ENCODE measurements at places on chromosomes 12 and 14.

DNA sequence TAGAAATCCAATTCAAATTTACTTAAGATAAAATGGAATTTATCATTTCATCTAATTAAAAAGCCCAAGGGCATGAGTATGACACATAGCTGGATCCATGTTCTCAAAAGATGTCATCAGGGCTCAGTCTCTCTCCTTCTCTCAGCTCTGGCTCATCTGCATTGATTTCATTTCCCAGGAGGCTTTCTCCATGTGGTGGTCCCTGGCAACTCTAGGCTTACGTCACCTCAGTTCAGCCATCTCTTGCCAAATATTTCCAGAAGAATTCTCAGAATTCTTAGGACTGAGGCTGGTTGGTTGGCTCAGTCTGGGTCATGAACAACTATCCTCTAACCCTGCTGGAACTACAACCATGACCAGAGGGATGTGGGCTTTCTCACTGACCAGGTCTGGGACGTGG lies 65.3 kb downstream of the FOS start:
- DNase-seq, result no peak

DNA sequence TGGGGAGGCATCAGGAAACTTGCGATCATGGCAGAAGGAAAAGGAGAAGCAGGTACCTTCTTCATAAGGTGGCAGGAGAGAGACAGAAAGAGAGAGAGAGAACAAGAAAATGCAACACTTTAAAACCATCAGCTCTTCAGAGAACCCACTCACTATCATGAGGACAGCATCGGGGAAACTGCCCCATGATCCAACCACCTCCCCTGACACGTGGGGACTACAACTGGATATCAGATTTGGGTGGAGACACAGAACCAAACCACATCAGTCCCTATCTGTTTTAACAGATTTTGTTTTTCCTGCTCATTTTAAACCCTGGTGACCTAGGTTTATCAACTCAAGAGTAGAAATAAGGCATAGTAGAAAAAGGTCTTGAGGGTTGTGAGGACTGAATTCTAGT lies 210.1 kb upstream of the PLXNC1 start:
- DNase-seq, result no peak

GRCh38 chr14:81940651-81941050 lies 407.0 kb upstream of the SEL1L start:
- no peak for DNase-seq

DNA sequence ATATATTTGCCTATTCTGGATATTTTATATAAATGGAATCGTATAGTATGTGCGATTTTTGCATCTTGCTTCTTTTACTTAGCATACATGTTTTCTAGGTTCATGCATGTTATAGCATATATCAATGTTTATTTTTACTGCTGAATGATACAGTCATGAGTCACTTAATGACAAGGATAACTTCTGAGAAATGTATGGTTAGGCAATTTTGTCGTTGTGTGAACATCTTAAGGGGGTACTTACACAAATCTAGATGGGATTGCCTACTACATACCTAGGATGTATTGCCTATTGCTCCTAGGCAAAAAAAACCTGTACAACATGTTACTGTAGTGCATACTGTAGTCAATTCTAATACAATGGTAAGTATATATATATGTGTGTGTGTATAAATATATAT lies 8.8 kb downstream of the USP15 start:
- DNase-seq, result no peak

DNA sequence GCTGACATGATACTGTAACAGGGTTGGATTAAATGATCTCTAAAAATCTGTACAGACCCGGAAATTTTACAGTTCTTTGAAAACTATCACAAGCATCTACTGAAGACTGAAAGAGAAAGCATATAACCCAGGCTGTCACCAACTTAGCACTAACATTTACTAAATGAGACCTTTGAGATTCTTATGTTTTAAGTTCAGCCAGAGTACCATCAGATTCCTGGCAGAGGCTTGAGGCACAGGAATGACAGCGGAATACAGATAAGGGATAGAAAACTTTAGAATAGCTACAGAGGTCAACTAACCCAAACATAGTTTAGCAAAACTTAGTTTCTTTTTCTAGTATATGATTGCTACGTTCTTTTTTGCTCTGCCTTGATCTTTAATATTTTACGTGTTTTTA lies 91.6 kb upstream of the FERMT2 start:
- peak; percentile 41 for DNase-seq

GRCh38 chr12:50411051-50411660 lies 10.5 kb downstream of the LARP4 start:
- DNase-seq, result no peak

DNA sequence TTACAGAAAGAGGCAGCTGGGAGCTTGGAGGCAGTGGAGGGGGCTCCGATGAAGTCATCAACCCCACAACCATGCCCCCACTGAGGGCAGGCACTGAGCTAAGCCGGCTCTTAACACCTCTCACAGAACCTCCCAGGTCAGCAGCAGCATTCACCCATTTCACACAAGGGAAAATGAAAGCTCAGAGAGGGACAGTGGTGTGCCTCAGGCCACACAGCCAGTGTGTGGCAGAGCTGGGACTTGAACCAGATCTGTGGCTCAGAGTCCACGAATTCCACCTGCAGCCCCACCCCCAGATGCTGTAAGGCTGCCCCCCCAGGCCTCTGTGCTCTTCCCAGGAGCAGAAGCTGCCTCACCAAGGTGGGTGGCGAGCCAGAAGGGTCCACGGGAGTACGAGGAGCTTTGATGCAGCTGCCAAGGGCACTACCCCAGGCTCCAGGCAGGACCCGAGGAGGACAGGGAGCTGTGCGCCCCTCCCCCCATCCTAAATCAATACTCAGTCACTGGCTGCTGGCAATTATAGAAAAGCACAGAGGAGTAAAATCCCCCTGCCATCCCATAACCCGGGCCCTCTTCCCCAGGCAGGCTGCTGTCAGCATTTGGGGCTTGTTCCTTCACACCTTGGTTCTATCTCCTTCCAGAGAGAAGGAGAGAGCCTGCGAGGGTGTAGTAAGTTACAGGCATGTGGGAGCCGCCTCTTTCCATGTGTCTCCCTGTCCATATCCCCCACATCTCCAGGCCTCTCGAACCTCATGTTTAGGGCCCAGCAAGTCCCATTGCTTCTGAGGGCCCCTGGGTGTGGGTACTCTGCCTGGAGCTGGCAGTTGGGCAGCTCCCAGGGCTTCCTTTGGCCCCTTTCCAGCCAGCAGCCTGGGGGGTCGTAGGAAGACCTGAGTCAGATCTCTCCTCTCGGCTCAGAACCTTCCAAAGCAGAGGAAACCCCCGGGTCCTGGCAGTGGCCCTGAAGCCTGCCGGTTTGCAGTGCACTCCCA lies 47.6 kb downstream of the FAM222A start:
- DNase-seq, result no peak

DNA sequence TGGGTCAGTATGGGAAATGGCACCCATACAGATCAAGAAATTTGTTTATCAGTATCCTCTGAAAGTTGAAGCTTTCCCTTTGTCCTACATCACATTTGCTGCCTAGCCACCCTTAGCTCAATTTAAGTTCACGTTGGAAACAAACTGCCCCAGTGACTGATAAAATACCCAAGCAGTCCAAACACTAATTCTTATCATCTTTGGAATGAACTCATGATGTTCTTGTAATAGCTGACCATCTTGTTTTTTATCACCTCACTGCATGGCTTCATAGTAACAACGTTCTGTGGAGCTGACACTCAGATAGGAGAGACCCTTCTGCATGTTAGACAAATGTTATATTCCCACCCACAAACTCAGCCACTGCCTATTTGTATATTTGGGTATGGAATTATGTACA lies 93.4 kb downstream of the GPR135 start:
- DNase-seq, result no peak

- no peak for DNase-seq
Measured at GRCh38 chr12:52833922-52834726, at the start of gene KRT79. Gene KRT79, minus strand, starts transcription at chr12:52834311. Its CDS starts 51 bp downstream, at chr12:52834260.

GRCh38 chr14:93787465-93788292 lies 606 bp downstream of the PRIMA1 start:
- DNase-seq, result no peak
